ENCODE measurements at places on chromosomes 1 and 21. TPM values are rescaled to one million over a fixed set of nuclear protein-coding genes. Genes with fewer than 3 reads are reported as not detected.

Gene LYPD8
- not detected for total RNA-seq

DNA sequence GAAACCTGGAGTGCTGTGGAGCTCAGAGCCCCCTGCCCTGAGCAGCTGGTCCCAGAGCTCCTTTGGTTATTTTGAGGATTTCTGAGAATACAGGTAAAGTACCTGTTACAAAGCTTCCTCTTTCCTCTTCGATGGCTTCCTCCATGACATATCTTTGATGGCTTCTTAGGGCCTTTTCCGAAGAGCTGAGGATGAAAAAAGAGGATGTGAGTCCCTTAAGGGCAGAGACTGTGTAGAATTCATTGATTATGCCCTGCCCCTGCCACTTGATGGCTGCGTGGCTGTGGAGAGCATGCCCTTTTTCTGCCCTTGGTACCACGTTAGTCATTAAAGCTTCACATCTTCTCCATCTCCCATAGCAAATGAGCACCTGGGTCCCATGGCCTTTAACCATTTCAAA, 14.2 kb downstream of the TEX35 start:
- DNase-seq: no peak

DNA sequence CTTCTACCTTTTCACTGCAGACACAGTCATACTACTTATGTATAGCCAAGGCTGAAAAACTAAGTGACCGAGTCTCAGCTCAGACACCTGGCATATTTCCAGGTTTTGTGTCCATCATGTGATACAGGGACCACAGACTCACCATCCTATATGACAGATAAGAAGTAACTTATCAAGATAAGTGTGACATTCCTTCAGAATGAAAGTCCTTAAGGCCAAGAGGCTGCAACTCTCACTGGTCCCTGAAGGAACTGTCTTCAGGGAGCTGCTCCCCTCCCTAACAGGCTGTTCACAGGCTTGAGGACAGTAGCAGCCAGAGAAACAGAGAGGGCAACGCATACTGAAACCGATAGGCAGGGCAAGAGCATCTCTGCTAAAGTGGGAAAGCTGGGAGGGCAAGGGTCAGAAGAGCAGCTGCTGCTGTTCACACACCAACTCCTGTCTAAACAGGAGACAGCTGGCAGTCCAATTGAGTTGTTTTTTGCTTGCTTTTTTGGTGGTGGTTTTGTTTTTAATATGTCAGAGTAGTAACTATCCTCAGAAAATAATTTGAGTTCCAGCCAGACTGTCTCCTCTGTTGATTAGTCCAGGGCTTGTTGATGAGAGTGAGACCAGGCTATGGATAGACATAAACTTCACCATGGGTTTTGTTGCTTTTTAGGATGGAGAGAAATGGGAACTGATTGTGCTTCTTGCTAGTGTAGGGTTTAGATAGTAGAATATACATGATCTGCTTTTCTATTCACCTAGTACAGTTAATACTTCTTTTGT, 67.7 kb downstream of the MACF1 start:
- no peak for DNase-seq

- DNase-seq: no peak
Measured at GRCh38 chr1:241702442-241703373, 50.6 kb downstream of the WDR64 start.

GRCh38 chr1:51324251-51325010, 5.9 kb downstream of the TTC39A start:
- no peak for DNase-seq

Gene GJC2
- total RNA-seq: 6.2 TPM

Gene ADSS2
- 54.6 TPM for total RNA-seq

DNA sequence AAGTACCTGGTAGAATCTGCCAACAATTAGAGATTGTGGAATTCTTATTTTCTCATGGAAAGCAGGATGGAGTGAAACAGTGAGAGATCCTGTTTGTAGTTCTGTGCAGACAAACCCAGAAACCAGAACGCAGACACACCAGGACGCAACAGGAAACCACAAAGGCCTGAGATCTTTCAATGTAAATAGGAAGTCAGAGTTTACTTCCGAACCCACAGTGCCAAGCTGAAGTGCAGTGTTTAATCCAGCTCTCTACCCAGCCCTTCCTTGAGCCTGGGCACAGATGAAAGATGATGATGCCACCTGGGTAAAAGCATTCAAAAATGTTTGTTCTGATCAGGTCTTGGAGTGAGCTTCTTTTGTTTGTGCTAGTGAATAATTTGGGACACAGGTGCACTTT, 244.2 kb upstream of the HOOK1 start:
- peak; percentile 32 for DNase-seq

Gene RGS5
- total RNA-seq: 4.4 TPM

Gene CACNA1S
- total RNA-seq: not detected

GRCh38 chr1:43836267-43836951, 97.2 kb upstream of the ARTN start:
- DNase-seq: peak; percentile 50

DNA sequence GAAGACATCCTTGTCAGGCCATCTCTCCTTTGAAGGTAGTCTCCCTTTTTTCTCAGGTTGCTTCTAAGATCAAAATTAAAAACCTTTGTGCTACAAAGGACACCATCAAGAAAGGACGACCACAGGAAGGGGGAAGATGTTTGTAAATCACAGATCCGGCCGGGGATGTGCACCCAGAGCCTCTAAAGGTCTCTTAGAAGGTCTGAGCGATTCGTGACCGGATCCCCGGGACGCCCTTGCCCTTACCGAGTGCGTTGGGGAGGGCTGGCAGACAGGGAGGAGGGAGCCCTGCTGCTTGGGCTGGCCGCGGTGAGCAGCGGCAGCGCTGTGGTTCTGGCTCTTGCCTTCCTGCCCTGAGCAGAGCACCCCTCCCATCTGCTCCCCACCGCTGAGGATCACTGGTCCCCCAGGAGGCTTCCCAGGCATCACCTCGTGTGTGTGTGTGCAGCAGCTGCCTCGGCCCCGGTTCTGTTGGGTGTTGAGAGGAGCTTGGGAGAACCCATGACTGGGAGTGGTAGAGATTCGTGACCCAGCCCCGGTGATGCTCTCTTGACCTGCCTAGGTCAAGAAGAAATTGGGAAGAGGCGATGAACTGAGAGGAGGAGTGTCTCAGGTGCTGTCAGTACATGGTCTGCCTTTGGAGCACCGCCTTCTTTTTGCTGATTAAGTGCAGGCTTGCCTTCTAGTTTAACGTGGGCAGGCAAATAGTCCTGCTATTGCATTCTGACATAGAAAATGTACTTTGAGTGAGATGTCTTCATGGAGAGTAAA, 34.5 kb downstream of the AGPAT3 start:
- DNase-seq: peak; percentile 17

- no peak for DNase-seq
Measured at GRCh38 chr1:61047061-61047460, 35.3 kb upstream of the NFIA start.

DNA sequence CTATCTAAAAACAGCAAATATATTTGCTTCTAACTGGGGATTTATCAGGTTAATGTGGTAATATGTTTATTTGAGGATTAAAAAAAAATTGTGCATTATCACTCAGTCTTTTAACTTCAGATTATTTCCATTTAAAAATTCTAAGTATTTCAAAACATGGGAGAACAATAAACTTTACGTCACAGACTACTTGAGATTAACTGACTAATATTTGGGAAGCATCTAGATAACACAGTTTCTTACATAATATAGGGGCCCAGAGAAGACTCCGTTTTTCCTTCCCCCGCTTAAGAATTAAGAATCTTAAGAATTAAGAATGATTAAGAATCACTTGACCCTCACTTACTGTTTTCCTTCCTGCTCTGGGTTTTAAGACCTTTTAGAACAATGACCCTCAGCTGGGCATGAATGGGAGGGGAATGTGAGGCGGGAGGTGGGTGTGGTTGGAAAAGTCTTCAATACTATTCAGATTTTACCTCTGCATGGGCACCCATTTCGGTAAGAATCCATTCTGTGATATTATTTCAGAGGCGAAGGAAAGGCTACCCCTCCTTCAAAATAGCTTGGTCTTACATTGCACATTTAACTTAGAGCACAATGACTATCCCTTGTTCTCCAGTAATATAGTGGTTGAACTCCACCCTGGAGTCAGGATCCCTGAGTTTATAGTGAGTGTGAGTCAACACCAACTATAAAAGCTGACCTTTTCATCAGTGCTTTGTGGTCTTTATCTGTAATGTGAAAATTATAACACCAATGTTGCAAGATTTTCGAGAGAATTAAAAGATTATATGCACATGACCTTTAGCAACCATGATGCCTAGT, 821.3 kb downstream of the USP25 start:
- DNase-seq: no peak

DNA sequence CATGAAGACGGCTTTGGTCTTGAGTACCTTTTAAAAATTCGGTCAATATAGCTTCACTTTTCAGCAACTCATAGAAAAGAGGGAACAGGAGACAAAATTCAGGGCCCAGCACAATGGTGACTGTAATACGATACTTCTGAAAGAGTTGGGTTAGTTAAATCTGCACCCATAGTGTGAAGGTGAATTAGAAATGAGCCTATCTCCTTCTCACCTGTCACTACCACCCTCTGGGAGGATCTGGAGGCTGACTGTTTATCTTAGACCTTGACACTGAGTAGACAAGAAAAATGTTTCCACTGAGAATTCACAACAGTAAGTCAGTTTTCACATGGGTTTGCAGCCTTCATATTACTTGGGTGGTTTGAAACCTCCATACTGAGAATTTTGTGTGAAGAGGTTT, 57.9 kb upstream of the HMGB4 start:
- DNase-seq: no peak

DNA sequence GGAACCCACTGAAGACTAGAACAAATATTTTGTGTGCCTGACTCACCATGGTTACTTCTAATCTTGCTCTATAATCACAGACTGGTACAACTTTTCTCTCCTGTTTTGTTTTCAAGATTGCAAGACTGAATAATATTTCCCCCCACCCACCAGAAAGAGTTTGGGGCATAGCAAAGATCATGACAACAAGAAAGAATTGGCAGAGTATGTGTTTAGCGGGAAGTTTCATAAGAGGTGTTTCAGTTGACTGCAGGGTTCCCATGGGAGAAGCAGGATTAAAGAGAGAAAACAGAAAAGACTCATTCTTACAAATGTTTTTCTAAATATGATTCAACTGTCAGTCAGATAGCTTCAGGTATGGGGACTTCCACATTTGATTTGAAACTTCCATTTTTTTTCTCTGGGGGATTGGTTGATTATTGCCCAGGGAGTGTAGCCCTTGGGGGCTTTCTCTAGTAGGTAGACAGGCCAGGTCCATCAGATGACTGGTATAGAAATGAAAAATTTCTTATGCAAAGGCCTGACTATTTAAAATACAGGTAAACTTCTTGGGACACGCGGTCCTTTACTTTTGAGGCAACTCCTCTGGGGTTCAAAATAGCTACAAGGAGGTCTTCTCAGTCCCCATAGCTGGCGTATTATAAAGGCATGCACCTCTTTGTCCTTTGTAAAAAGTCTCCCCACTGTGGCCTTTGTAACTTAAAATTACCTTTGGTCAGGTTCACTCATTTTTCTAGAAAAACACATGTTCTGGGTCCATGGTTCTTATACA, 13.9 kb downstream of the OR14I1 start:
- DNase-seq: no peak

DNA sequence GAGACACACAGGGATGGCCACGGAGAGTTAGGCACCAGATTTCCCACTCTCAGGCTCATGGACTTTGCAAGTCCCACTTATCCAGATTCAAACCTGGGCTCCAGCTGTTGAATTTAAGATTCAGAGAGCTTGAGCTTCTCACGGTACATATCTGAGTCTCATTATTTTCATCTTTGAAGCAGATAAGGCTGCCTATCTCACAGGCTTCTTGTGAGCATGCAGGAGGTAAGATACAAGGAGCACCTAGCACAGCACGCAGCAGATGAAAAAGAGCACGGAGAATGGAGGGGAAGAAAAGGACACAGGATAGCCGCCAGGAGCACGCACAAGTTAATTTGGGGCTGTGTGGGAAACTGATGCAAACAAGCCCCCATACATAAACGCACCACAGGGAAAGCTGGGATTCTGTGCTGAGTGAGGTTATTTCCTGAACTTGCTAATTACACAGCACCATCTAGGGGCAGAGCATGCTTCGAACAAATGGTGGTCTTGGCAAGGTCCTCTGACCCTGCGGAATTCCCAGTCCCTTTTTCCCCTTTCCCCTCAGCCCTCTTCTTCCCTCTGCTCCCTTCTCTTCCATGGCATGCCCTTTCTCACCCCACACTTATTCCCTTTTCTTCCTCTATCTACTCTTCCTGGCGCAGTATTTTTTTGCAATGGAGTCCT, 134.7 kb upstream of the VANGL1 start:
- no peak for DNase-seq

DNA sequence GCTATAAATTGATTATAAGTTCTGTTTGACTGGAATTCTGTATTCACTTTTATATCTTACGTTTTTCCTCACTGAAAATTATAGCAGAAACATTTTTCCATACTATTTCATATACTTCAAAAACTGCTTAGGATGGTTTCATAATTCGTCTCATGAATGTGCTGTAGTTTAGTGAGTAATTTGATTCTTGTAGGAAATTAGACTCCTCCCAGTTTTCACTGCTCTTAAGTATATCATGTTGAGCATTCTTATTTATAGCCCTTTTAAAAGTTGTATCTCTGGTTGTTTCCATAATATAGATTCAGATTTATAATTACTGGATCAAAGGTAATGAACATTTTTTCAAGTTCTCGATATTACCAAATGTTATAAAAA, 250.6 kb downstream of the FMN2 start:
- no peak for DNase-seq

DNA sequence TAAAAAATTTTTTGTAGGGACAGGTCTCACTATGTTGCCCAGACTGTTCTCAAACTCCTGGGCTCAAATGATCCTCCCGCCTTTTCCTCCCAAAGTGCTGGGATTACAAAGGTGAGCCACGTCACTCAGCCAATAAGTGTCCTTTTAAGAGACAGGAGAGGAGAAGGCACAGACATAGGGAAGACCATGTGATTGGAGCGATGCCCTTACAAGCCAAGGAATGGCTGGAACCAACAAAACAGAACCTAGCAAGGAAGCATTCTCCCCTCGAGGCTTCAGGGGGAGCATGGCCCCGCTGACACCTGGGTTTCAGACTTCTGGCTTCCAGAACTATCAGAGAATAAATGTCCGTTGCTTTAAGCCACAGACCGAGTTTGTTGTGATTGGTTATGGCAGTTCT, 37.0 kb downstream of the NDUFS5 start:
- no peak for DNase-seq

DNA sequence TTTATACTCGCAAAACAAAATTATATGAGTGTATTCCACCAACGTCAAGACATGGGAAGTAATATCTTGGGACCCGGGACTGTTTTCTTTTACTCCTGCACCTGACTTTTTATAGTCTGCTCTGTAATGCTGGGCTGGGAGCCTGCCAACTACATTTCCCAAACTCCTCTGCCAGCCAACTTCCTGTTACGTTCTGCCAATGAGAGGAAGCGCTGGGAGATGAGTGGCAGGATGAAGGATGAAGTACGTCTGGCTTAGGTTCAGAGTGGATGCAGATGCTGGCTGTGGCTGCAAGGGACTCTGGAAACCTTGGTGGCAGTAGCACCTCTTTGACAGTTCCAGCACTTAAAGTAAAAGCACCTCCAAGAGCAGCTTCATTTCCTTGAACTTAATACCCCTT, 59.6 kb downstream of the USP24 start:
- no peak for DNase-seq

- no peak for DNase-seq
Measured at GRCh38 chr1:53206735-53207379, 10.2 kb downstream of the CPT2 start.

Gene F13B
- not detected for total RNA-seq

Data from activated naive CD8-positive, alpha-beta T cell treated with anti-CD3 and anti-CD28 coated beads, Interleukin-2, amount 10 ng/mL, durations not matched to agents 7 days and 5 days (primary cell).